ENCODE measurements at places on chromosomes 11 and 22.
A peak's percentile ranks its signal among the peaks of the same experiment; 100 is the strongest.

DNA sequence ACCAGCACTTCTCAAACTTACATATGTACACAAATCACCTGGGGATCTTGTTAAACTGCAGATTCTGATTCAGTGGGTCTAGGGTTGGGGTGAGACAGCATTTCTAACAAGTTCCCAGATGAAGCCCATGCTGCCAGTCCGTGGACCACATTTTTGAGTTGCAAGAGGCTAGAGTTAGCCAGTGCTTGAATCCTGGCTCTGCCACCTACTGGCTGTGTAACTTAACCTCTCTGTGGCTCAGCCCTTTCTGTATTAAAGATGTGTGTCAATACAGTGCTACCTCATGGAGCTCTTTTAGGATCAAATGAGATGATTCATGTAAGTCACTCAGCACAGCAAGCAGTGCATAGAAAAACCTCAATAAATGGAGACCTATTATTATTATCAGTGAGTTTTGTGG, 90.2 kb upstream of the ISX start:
- DNase-seq, result no peak

DNA sequence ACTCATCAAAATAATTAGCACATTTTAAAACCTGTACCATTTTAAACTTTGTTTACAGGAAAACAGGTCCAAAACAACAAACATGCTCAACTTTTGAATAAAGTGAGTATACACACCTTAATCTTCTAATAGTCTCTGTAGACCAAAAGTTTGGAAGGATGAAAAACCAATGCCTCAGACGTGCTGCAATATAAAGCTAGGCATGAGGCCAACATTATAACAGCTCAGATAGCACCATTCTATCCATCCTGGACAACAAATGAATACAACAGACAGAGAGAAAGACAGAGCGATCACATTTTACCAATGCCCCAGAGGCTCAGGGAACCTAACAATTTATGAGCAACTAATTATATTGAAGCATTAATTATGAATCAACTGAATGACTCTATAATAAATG, 77.0 kb downstream of the PAK1 start:
- DNase-seq, result no peak

- no peak for DNase-seq
Measured at GRCh38 chr11:33891714-33892327, at the start of gene LMO2. Gene LMO2, minus strand, starts transcription at chr11:33892076. Its CDS starts 22,360 bp downstream, at chr11:33869716.

DNA sequence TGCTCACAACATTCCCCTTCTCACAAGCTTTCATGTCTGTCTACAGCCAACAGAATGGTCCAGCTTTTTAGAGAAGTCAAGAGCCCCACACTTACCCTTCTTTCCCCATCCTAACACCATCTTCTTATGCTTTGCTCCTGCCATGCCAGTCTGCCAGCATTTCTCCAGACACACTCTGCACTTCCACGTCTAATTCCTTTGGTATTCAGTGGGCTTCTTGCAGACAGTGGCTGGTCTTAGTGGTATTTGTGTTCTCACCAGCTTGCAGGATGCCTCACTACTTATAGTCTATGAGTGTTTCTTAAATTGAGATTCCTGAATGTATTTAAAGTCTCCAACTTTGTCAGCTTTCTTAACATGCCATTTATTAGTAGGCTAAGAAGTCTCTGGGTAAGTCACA, 154.4 kb downstream of the BBOX1 start:
- DNase-seq, result no peak

GRCh38 chr11:104534278-104534677, 364.0 kb downstream of the CASP12 start:
- no peak for DNase-seq

DNA sequence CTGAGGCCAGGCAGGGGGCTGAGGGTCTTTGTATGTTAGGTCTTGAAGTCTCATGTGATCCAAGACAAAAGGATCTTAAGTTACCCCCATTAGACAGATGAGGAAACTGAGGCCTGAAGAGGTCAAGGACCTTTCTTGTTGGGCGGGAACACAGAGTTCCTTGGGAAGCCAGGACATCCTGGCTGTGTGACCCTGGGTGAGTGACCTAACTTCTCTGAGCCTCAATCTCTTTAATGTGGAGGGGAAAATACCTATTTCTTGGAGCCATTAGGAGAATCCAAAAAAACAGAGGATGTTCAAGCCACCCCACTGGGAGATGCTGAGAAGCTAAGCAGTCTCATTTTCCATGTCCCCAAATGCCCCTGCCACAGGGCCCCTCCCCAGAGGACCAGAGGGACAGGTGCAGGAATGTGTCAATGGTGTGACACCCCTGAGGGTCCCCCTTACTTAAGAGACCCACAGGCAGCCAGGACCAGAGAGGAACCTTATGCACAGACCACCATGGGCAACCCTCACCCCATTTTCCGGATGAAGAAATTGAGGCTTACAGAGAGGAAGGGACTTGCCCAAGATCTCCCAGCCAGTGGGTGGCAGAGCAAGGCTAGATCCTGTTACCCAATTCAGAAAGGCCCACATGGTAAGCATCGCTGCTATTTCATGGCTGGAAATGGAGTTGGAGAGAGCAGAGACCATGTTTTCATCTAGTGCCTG, 8.0 kb downstream of the RAC2 start:
- peak; percentile 59 for DNase-seq

DNA sequence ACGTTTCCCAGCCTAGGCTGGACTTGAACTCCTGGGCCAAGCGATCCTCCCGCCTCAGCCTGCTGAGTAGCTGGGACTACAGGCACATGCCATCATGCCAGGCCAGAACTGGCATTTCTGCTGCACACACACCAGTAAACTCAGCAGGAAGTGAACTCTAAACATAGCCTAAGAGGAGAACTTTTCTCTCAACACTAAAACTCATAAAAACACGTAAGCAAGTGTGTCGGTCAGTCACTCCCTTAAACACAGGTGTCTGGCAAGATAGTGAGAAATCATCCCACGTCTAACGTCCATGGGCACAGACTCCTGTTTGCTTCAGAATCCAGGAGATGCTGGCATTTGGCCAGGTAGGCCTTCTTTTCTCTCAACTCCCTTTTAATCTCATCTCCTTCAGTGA, 104.8 kb downstream of the RPL27A start:
- no peak for DNase-seq

GRCh38 chr11:121909596-121909995, 206.4 kb downstream of the BLID start:
- no peak for DNase-seq

- DNase-seq, result no peak
Measured at GRCh38 chr11:122146475-122146874, 30.5 kb upstream of the BLID start.

GRCh38 chr11:359181-359714, 10.1 kb upstream of the B4GALNT4 start:
- DNase-seq, result no peak

GRCh38 chr11:93123351-93123898, 74.4 kb downstream of the SLC36A4 start:
- DNase-seq, result no peak

DNA sequence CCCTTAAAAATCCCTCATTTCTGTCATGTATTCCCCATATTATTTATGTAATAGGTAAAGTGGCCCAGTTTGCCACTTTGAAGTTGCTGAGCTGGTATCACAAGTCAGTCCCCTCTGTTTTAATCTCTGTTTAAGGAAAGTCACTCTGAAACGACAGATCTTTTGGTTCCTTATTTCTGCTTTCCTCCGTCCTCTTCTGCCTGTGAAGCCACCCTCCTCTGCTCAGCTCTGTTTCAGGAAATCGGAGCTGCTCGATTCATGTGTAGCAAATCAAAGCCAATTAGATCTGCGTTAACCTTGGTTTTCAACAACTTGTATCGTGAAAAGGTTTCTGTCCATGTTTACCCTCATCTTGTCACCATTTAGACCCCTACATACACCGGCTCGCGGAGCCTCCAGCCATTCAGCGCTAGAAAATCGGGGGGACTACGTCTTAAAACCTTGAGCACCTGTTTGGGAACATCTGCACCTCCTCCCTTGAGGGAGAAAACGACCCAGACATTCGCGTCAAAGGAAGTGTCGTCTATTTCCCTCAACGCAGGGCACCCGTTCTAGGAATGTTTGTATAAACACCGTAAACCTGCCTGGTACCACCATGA, 576 bp upstream of the SC5D start:
- no peak for DNase-seq

GRCh38 chr22:27474711-27475547, 326.6 kb downstream of the MN1 start:
- no peak for DNase-seq

DNA sequence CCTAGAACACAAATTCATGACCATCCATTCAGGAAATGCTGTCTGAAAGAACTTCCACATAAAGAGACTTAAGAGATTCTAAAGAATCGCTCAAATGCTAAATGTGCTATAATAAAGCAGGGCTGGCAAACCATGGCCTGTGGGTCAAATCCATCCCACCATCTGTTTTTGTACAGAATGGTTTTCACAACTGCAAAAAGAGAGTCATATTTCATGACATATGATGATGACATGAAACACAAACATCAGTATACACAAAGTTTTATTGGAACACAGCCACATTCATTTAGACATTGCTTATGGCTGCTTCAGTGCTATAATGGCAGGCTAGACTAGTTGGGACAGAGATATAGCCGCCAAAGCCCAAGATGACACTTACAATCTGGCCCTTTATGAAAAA, 85.1 kb downstream of the RRAS2 start:
- no peak for DNase-seq

DNA sequence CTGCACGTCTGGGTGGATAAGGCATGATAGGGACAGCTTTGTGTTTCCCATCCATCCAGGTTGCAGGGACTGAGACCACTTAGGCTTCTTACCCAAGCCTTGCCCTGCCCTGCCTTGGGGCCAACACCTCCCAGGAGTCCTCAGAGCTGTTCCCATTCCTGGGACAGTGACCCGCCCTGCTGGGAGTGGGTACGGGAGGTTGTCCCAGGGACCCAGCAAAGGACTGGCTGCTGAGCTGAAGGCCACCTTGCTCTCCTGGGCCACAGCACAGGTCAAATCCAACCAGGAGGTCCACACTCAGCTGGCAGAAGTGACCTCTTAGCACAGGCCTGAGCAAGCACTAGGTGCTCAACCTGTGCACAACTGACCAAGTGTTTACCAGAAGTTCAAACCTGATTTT, 16.9 kb upstream of the ARHGEF17 start:
- peak; percentile 34 for DNase-seq

- peak; percentile 79 for DNase-seq
Measured at GRCh38 chr11:75492181-75492820, 33.4 kb downstream of the GDPD5 start.

- DNase-seq, result peak; percentile 76
Measured at GRCh38 chr22:30425616-30426387, at the start of gene MTFP1. Gene MTFP1, plus strand, starts transcription at chr22:30425768. Its CDS starts 112 bp downstream, at chr22:30425880.

DNA sequence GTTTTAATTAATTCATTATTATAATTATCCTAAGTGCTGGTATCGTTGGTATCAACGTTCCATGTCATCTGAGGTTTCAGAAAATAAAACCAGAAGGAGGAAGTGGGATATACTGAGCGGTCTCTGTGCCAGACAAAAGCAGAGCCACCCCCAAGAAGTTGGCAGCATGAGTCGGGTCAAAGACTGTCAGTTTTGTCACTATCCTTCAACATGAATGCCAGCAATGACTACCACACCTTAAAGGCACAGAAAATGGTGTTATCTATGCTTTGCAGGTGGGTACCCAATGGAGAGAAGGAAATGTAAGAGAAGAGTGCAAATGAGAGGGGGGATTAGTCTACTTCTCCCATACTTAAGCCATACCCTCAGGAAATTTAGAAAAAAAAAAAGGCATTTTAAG, 408.5 kb downstream of the OPCML start:
- DNase-seq, result no peak

GRCh38 chr11:72358466-72359405, 75.6 kb downstream of the CLPB start:
- no peak for DNase-seq

DNA sequence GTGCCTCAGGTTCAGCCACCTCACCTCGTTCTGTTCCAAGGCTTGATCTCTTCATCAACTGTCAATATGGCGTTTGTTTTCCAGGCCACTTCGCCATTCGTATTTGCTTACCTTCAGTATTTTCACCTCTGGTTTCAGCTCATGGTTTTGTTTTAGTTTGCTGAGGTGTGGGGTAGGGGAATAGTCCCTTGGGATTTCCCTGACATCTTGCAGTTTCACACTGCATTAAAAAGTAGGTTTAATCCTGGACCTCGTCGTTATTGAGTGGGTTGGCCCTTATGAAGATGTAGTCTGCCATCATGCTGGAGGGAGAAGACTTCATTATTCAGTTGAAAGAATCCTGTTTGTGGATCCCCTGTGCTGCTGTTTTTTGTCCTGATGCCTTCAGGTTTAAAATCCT, 46.0 kb downstream of the C11orf91 start:
- no peak for DNase-seq

DNA sequence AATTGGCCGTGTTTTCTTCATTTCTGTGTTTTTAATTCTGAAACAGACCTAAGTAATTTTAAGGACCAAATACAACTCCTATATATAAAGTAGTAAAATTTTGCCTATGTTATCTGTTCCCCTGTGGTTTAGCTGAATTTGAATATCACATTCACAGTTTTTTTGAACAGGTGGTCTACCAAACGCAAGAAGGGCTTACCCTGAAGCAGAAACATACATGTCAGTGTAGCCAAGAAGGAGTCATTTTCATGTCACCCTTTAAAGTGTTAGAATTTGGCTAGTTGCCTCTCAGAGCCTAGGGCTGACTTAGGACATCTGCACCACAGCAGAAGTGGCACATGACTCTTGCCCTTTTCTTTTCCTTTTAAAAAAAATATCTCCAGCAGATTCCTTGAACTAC, 34.3 kb downstream of the MYBPC3 start:
- DNase-seq, result no peak

GRCh38 chr11:99015634-99016454, 4.9 kb upstream of the CNTN5 start:
- DNase-seq, result no peak

- peak; percentile 39 for DNase-seq
Measured at GRCh38 chr11:65102142-65103095, 6.4 kb downstream of the VPS51 start.

DNA sequence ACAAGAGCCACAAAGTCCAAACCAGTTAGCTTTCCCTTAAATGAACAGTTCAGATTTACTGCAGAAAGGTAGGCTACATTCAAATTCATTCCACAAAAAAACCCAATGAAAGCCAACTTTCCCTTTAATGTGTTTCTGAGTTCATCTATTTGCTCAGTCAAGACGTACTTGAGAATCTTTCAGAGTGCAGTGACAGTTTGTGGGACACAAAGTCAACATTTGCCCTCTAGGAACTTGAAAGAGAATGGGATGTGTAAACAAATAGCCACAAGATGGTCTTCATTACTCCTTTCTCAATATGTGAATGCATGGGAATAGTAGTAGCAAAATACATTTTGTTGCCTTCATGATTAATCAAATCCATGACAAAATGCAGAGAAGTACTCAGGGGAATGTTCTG, 15.8 kb downstream of the RTCB start:
- no peak for DNase-seq

- no peak for DNase-seq
Measured at GRCh38 chr11:120780239-120780638, 243.7 kb upstream of the TBCEL start.

DNA sequence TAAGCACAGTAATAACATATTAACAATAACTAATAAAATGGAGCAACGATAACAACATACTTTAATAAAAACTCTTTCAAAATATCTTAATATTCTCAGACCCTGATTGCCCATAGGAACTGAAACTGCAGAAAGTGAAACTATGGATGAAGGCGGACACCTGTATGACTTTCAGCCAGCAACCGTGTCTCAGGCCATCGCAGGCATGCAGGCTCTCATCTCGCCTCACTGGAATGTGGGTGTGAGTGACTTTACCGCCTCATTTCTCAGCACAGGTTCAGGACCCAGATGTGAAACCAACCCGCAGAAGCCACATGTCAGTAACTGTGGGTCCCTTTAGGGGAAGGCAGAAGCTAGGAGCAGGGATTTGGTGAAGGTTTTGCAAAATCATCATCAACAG, 539.1 kb downstream of the FAM181B start:
- DNase-seq, result no peak

- DNase-seq, result peak; percentile 77
Measured at GRCh38 chr11:35943713-35944502, at the start of gene LDLRAD3. Gene LDLRAD3, plus strand, starts transcription at chr11:35944062. Its CDS starts 37 bp downstream, at chr11:35944099.

All from natural killer cell treated with Interleukin-12 subunit alpha and Interleukin-12 subunit beta and Interleukin-15 and Interleukin-18, amount 100 ng/mL, for 72 hours (primary cell).